ENCODE measurements at places on chromosomes 11 and 22.

DNA sequence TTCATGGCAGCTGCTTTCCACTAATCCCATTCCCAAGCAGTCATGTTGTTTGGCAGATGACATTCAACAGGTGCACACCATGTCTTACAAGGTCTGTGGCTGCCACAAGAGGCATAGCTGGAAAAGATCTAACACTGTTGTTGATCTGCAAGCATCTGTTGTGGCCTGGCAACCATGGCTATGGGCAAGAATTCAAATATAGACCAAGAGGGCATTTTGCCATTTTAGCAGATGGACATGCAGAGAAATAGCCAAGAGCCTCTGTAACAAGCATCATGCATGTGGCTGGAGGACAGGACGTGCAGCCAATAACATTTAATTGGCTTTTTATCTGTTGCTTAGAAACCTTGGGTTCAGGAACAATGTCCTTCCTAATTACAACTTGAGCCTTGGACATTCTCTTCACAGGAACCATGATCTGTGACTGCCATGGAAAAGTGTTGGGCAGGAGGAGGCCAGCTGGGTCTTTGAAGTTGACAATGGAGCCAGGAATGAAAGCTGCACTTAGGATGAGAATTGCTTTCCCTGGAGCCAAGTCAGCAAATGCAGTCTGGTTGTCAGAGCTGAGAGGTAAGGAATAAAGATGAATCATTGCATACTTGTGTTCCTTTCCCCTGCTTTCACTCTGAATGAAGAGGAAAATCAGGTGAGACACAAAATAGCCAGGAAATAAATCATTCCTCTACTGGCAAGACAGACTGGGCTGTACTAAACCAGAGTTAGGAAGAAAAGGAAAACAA lies 113.6 kb upstream of the ANO5 start:
- DNase-seq: no peak

DNA sequence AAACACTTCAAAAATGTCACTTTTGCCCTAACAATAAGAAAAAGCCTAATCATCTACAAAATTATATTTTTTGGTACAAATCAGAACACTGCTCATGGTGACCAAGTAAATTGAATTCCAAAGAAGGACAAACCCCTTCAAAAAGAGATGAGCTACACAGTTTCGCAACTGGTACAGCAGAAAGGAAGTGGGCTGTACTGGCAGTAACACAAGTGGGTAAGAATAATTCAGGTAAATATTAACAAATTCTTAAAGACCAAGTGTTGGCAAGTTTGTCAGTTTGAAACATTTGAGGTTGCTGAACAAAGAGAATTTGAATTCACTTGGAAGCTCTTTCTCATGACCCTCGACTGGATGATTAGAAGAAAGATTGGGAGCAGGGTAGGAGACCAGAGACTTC lies 35.5 kb downstream of the MSANTD4 start:
- DNase-seq: no peak

GRCh38 chr11:11580841-11581411 lies 40.9 kb downstream of the GALNT18 start:
- no peak for DNase-seq

DNA sequence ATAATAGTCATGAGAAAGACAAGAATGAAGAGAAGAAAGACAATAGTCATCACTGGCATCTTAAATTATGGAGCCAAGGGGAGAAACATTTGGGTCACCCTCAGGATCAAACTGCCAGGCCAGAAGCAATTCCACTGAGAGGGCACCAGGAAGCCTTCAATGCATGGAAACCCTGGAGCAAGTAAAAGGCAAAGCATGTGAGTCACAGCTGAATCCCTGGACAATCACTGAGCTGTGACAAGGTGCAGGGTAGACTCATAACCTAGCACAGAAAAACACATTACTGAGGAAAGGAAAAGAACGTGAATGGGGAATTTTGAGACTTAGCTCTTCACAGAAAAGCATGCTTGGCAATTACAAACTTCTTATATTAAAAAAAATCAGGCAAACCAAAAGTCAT lies 1.6 kb downstream of the KCNJ1 start:
- no peak for DNase-seq

DNA sequence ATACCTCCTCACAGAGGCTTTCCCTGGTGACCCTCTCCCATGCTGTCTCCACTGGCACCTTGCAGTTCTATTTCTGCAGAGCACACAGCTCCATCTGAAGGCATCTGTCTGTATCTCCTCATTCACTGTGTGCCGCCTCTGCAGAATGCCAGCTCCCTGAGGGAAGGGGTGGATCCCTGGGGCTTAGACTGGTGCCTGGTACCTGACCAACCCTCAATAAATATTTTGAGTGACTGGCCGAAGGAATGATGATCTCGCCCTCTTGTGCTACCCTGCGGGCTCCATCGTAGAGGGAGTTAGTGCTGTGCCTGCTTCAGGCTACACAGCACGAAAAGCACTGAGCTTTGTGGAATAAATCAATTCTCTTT lies 1.6 kb downstream of the CBX7 start:
- no peak for DNase-seq

DNA sequence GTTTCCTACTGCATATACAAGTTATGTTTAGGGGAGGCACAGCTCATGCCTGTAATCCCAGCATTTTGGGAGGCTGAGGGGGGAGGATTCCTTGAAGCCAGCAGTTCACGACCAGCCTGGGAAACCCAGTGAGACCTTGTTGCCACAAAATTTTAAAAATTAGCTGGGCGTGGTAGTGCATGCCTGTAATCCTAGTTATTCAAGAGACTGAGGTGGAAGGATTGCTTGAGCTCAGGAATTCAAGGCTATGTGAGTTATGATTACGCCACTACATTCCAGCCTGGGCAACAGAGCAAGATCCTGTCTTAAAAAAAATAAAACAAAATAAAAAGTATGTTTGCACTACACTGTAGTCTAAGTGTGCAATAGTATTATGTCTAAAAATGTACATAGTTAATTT lies 108.8 kb upstream of the TEAD1 start:
- DNase-seq: no peak

DNA sequence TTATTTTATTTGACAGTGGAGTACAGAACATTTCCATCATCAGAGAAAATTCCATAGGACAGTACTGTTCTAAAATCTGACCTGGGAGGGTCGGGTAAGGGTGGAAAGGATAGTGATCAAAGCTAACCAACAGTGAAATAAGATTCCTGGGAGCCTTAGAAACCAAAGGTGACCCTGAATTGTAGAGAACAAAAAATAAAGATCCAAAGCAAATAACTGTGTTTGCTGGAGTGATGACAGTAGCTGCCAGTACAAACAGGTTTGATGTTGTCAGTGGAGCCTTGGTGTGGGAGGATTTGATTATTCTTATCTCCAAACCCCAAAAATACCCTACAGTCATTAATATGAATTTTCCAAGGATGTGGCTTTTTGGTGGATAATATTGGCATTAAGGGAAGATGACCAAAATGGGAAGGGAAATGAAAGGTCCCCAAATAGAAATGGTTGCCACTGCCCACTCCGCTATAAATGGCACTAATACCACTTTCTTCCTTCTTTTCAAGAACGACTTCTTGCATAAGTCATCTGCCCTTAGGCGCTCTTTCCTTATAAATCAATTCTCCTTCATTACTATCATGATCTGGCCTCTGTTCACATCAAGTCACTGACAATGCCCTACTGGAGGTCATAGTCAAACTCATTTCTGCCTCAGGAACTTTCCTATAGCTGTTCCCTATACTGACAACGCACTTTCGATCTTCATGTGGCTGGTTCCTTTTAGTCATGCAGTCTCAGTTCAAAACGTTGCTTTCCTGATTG lies 44.4 kb downstream of the EHF start:
- DNase-seq: no peak

DNA sequence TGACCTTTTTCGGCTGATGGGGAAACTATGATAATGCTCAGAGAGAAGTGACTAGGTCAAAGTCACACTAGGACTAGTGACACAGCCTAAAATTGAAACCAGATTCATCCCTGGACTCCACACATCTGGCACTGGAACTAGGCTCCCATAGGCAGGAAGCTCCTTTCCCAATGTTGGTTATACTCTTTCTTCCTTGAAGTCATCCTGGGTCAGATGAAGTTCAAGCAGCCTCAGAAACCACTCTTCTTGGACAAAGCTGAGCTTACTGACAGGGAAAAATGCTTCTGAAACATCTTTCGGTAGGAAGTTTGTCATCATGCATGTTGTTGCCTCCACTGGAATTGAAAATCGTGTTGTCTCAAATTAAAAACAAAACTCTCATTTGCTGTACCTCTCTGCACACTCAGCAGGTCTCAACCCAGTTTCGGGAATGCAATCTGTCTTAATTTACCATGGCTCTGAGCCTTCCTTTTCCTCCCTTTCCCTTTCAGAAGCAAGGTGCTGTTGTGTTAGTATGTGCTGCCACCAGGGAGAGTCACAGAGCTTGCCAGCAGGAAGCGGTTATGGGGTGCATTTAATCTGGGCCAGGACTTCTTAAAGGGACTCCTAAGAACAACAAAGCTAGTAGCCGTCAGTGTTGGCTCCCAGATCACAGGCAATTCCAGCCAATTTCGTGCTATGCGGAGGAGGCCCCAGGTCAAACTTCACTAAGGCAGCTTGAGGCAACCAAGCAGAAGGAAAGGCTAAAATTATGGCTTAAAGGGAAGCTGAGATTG lies 384.8 kb downstream of the TENM4 start:
- no peak for DNase-seq

DNA sequence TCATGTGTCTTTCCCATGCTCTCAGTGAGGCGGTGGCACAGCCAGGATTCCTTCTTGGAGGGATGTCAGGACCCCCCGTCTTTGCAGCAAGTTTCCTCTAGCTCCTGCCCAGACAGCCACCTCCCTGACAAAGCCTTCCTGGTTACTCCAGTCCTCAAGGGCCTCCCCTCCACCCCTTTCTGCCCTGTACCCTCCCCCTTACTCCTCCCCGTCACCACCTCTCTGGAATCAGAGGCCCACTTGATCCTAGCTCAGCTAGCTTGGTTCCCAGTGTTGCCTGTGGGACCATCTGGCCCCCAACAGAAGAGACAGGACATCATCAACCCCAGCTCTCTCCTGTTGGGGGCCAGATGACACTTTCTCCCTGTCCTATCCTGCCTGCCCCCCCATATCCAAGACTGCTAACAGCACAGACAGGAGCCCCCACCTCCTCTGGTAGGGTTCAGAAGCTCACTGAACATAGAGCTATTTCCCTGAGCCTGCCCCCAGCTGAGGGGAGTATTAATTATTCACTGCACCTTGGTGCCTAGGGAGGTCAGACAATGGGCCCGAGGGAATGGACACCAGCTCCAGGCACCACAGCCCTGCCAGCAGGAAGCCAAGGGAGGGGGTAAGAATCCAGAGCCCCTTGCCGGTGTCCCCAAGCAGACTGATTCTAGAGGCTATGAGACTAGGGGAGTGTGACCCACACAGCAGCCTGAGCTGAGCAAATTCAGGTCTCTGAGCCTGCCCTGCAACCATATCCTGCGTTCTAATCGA lies 3.3 kb downstream of the GDPD5 start:
- DNase-seq: no peak

DNA sequence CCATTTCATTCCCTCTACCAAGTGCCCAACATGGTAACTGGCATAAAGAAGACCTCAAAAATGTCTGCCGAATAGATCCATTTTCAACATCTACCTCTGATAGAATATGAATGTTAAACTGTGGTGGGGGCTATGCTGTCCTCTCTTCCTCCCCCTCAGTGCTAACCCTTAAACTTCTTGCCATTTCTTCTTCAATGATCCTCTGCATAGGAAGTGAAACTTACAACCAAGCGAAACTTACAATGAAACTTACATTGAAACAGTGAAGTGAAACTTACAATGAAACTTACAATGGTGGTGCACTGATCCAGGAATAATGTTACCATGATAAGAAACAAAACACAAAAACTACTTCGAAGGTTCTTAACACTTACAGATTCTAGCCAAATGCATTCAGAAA lies 4.7 kb downstream of the RTCB start:
- DNase-seq: no peak

GRCh38 chr22:49774499-49775151 lies 53.0 kb downstream of the BRD1 start:
- DNase-seq: no peak

- DNase-seq: no peak
Observed at GRCh38 chr11:115325523-115325922, 178.7 kb downstream of the CADM1 start.

DNA sequence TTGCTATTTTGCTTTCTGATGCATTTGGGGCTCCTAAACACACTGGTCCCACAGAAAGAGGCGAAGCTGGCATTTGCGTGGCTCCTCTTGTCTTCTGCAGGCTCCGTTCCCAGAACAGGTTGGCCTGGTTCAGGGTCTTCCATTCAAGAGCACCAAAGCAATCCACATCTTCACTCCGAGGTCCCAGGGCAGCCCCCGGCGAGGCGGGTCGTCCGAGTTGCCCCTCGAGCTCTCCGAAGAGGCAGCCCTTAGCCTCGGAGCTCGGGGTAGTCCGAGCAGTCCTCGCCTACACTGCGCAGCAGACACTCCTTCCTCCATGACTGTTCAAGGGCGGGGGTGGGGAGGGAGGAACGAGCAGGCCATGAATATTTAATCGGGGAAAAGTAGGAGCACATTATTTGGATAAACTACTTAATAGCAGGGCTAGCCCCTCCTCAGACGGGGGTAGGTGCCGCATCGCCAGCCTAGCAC lies 321.3 kb downstream of the BLID start:
- no peak for DNase-seq

DNA sequence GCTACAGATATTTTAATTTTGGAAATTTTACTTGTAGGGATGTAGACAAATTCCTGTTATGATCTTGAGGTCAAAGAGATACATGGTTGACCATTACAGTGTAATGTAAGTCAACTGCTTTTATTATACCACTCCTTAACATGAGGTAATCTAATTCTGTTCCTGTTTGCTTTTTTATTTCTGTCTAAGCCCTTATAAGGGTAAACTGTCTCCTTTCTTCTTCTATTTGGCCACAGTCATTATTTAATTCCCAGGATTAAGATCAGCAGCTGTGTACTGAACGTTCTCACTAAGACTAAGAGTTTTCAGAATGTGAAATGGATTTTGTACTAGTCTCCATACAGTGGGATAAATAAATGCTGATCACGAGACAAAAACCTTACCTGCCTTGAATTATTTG lies 32.8 kb downstream of the C2CD3 start:
- DNase-seq: no peak

- DNase-seq: no peak
Observed at GRCh38 chr22:29098296-29098695, 25.5 kb downstream of the KREMEN1 start.

GRCh38 chr11:129251067-129251466 lies 58.9 kb upstream of the ARHGAP32 start:
- no peak for DNase-seq

DNA sequence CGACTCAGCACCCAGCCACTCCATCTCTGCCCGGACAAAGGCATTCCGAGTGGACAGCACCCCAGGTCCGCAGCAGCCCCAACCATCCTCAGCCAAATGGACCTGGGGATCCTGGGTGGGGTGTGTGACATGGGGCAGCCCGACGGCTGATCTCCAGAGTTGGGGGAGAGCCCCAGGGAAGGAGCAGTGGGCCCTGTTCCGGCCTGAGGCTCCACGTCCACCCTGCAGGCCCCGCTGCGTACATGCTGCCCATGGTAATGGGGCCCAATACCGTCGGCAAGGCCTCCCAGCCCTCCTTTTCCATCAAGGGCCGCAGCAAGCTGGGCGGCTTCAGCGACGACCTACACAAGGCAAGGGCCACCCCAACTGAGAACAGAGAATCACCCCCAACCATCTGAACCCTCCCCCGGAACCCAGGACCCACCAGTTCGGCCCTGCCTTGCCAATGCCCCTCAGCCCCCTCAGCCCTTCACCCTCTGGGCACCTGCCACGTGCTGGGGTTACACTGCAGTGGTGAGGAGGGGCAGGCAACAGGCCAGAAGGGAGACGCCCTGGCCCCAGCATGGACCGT lies 5.4 kb downstream of the SCGB1C1 start:
- no peak for DNase-seq

Data from cortex of kidney (tissue), 1 donor.